ENCODE measurements at places on chromosomes 2 and 18.

DNA sequence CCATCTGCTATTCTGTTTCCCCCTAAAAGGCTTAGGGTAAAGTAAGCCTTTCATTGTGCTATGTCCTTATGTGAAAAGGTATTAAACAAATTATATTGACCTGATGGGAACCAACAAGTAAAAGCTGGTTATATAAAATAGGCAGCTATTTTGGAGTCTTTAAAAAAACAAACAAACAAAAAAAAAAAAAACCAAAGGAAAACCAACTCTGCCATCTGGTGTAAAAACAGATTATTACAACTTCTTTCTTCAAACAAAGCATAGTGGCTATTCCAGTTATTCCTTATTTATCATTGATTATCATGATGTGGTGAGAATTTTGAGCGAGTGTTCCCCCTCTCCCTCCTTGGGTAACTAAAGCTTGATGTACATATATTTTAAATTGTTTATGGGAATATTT lies 122.3 kb upstream of the FHL2 start:
- DNase-seq = no peak

GRCh38 chr2:181943411-181944124 lies 42.1 kb upstream of the PPP1R1C start:
- no peak for DNase-seq

DNA sequence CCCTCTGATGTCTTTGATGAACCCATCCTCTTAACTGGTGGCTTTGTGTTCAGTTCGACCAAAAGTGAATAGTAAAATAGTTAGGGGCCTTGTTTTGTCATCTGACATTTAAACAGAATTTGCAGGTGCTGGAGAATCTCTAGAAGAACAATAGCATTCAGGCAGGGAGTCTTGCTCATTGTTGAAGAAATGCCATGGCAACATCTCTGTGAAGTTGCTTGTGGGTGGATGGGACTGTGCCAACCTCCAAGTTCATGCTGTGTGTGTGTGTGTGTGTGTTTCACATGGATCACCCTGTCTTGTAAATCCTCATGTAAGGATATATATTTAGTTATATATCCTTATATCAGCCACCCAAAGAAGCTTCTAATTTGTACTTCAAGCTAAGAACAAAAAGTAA lies 66.7 kb downstream of the SKA1 start:
- DNase-seq = no peak

GRCh38 chr2:23356711-23357110 lies 28.3 kb upstream of the KLHL29 start:
- DNase-seq = no peak

DNA sequence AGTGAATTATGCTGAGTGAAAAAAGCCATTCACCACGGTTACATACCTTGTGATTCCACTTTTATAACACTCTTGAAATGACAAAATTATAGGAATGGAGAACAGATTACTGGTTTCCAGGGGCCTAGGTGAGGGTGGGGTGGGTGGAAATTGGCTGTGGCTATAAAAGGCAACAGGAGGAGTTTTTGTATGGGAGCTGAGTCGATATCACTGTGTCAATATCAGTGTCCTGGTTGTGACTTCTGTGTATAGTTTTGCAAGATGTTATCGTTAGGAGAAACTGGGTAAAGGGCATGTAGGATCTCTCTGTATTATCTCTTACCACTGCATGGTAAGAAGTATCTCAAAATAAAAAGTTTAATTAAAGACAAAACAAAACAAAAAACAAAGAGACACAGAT lies 84.3 kb downstream of the EDAR start:
- DNase-seq = no peak

GRCh38 chr2:21047141-21048009 lies 3.5 kb upstream of the APOB start:
- no peak for DNase-seq

GRCh38 chr18:63148449-63149301 lies 170.9 kb downstream of the BCL2 start:
- no peak for DNase-seq

DNA sequence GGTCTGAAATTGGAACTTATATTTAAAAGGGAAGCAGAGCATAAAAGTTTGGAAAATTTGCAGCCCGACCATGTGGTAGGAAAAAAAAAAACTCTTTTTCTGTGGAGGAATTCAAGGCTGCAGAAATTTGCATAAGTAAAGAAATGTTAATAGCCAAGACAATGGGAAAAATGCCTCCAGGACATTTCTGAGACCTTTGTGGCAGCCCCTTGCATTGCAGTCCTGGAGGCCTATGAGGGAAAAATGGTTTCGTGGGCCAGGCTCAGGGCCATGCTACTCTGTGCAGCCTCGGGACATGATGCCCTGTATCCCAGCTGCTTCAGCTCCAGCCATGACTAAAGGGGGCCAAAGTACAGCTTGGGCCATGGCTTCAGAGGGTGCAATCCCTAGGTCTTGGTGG lies 71.9 kb upstream of the SLC16A14 start:
- DNase-seq = no peak

GRCh38 chr2:48205137-48205798 lies 299.0 kb upstream of the FBXO11 start:
- no peak for DNase-seq

DNA sequence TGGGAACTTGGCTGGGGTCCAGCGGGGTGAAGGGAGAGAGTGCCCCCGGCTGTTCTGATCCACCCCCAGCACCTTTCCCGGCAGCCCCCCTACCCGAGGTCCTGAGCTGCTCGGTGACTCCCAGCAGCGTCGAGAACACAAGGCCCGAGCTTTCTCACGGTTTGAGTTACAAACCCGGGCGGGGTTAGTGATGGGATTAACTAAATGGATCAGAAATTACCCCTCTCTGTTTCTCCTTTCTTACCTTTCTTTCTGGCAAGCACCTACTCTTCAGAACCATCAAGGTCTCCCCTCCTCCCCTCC lies 139.4 kb upstream of the GPC1 start:
- DNase-seq = no peak

- DNase-seq = no peak
These were observed 435.3 kb downstream of the TGIF1 start for GRCh38 chr18:3885209-3885792.

- DNase-seq = no peak
These were observed 139.9 kb upstream of the ZEB2 start for GRCh38 chr2:144659731-144660275.

DNA sequence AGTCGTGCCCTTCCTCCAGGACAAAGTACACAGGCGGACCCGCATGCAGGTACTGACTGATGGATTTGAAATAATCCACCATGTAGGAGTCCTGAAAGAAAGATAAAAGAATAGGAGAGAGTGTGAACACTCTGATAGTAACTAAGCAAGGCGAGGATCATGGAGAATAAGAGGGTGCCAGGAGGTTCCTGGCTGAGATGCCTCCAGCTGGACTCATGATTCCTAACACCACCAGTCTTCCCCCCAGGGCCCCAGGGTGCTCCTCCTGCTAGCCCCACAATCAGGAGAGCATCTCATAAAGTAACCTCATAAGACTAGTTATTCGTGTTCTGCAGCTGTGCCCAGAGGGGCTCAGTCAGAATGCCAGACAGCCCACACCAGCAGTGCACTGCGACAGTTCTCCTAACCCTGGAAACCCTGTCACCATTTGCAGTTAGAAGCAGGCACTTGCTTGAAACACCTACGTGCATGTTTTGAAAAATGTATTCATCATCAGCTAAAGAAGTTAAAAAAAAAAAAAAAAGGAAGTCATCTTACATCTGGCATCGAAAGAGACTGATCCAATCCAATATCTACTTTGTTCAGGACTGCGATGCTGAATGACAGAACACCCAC lies 36.7 kb downstream of the RMC1 start:
- DNase-seq = no peak

DNA sequence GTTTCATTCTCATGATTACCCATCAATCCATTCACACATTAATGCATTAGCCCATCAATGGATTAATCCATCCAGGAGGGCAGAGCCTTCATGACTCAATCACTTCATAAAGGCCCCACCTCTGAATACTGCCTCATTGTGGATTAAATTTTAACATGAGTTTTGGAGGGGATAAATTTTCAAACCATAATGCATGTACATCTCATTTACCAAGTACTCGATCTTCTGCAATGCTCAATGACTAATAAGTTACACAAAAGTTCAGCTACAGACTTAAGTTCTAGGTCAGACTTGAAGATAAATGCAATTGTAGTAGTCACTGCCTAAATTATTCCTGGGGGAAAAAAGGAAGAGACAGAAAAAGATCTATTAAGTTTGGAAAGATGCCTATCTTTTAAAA lies 120.0 kb upstream of the OSR1 start:
- DNase-seq = no peak

DNA sequence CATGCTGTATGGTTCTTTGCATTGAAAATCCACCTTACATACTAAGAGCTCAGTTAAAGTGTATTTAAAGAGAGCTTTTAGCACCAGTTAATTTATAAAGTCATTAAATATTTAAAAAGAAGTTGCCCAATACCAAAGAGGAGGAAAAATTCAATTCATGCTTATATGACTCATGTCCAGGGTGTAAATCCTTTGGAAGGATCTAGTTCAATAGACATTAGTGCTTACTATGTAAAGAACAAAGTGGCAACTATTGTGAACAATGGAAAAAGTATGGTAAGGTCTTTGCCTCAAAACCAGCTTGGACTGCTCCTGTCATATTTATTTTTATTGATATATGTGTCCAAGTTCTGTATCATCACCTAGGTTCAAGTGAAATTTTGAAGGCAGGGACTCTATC lies 90.5 kb downstream of the SCN9A start:
- no peak for DNase-seq

- no peak for DNase-seq
These were observed 1.2 kb upstream of the GRB14 start for GRCh38 chr2:164622338-164623106.

GRCh38 chr2:134074619-134075018 lies 179.3 kb upstream of the MGAT5 start:
- no peak for DNase-seq
